ENCODE measurements at places on chromosomes 3 and 15.

GRCh38 chr3:140823106-140823505 lies 118.5 kb upstream of the SLC25A36 start:
- DNase-seq, result no peak

- DNase-seq, result no peak
These were observed 10.8 kb downstream of the MBNL1 start for GRCh38 chr3:152279479-152279878.

DNA sequence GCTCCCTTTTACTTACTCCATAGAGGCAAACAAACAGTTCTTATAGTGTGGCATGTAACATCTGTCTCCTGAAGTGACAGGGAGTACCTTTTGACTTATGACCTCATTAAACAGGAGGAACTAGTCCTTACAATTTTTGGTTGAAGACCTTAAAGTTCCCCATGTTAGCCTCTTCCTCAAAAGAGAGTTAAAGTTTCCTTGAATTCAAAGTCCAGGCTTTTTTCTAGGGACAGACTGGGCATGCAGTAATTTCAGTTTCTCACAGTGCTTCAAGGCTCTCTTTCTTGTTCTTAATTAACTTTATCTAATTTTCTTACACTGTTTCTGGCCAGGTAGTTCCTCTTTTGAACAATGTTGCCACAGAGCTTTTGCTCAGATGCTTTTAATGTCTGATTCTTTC lies 12.1 kb downstream of the GOLM2 start:
- DNase-seq, result no peak

DNA sequence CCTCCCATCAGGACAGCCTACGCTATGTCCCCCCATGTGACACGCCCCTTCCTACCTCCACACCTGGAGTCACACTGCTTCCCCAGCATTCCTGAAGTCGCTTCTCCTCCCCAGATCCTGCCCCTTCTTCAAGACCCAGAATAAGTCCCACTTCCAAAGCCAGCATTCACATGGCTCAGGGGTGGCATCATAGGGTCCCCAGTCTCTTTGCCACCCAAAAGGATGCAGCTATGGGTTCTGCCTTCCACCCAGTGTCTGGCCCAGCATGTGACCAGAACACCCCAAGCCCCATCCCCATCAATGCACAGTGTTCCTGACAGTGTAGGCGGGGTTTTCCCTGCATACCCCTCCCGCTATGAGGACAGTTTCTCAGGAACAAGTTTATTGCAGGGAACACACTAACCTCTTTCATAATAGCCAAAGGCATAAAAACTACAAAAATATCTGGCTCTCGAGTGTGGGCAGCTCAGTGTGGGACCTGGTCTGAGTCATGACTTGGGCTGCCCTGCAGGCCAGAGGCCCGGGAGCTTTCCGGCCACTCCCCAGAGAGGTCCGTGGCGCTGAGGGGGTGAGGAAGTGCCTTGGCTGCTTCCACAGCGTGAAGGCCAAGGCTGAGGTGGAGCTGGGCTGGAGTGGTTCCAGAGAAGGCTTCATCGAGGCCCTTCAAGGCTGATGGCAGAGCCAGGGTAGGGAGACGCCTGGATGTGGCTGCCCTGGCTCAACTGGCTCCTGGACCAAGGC lies 5.8 kb downstream of the ISLR start:
- DNase-seq, result no peak

- DNase-seq, result no peak
These were observed 47.1 kb downstream of the CMTM7 start for GRCh38 chr3:32438596-32439344.

GRCh38 chr3:24854748-24855147 lies 360.1 kb upstream of the THRB start:
- peak; percentile 89 for DNase-seq

DNA sequence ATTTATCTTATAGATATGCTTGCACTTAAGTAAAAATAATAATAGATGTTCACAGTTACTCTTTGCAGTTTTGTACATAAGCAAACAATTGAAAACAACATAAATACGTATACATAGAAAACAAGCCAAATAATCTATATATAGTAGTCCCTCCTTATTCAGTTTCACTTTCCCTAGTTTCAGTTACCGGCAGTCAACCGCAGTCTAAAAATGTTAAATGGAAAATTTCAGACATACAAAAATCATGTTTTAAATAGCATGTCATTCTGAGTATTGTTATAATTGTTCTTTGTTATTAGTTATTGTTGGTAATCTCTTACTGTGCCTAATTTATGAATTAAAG lies 262.0 kb downstream of the CGGBP1 start:
- DNase-seq, result no peak

GRCh38 chr3:194804796-194805195 lies 119.1 kb downstream of the FAM43A start:
- no peak for DNase-seq

GRCh38 chr3:186678604-186679003 lies 12.8 kb downstream of the HRG start:
- DNase-seq, result no peak

GRCh38 chr3:107664614-107665013 lies 141.9 kb downstream of the BBX start:
- no peak for DNase-seq

GRCh38 chr3:171311784-171312183 lies 148.4 kb downstream of the TNIK start:
- no peak for DNase-seq

DNA sequence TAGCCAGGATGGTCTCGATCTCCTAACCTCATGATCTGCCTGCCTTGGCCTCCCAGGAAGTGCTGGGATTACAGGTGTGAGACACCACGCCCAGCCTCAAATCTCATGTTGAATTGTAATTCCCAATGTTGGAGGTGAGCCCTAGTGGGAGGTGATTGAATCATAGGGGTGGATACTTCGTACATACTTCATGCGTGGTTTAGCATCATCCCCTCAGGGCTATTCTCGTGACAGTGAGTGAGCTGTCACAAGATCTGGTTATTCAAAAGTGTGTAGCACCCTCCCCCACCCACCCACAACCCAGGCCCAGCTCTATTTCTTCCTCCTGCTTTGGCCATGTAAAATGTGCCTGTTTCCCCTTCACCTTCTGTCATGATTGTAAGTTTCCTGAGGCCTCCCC lies 236.9 kb upstream of the IL12A start:
- no peak for DNase-seq

DNA sequence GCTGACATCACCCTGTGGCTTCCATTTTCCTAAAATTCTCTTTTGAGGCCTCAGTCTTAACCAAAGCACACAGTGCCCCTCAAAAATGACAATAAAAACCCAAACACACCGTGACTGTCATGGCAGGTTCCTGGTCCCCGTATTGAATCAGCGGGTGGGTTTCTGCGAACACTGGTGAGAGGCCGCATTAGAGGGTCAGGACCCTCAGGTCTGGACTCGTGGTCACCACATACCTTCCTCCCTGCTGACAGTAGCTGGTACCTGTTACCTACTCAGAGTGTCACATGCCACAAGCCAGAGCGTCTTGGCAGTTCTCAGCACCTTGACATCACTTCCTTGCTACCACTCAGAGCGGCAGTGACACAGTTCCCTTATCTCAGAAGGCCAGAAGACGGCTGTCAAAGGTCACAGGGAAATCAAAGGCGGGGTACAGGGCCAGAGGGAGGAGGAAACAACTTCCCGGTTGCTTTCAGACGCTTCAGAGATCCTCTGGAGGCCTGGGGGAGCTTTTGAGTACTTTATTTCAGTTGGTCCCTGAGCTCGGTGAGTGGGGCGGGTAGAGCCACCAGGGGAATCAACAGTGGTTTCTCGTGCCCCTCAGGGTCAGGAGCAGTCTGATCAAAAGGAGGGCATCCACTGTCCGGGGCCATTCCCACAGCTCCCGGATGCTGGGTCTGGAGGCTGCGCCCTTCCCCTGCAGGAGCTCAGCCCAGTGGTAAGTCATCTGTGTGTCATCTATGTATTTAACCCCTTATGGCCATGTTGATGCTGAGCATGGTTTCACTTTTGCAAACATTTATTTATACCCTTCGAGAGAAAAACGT lies at the start of the genes CCR5AS and CCRL2:
Gene CCR5AS (minus strand): TSS at position 279 of the 824 bp plus-strand sequence.
Gene CCRL2 (plus strand): TSS at position 472 of the 824 bp plus-strand sequence. CDS start 821 bp downstream, outside the sequence.
- DNase-seq, result no peak

- peak; percentile 50 for DNase-seq
These were observed 1.7 kb upstream of the HES1 start for GRCh38 chr3:194134231-194134756.

DNA sequence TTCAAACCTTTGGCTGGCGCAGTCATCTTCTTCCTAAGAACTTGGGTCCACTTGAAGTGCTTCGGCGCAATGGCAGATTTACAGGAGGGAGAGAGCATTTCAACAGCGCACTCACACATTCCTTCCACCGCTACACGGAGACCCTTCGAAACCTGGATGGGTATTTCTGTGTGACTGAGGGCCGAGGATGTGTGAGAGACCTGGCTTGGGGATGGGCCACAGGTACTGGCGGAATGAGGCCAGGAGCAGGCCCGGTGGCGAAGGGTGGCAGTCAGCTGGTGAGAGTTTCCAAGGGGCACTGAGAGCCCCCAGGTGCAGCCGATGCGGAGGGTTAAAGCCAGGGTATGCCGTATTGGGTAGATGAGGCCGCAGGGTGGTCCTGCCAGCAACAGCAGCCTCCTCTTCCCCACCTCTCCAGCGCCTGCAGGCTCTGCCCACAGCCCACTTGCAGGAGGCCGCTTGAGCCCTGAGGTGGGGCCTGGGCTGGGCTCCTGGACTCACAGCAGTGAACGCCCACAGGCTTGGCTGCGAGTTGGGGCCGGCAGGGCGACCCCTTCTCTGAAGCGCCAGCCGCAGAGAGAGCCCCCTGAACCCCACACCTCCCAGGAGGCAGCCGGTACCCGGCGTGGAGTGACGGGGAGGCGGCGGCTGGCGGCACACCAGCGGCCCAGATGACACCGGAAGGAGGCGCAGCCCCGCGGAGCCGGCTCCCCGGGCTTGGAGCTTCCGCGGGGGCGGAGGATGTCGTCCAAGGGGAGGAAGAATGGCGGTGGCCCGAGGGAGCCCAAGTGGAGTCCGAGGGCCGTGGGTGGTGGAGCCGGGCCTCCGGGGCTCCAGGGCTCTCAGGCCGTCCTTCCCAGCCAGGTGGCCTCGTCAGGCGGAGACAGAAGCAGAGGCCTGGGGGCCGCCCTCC lies 166.5 kb downstream of the NSMCE3 start:
- DNase-seq, result no peak

- DNase-seq, result no peak
These were observed 9.3 kb downstream of the B2M start for GRCh38 chr15:44720460-44721176.

DNA sequence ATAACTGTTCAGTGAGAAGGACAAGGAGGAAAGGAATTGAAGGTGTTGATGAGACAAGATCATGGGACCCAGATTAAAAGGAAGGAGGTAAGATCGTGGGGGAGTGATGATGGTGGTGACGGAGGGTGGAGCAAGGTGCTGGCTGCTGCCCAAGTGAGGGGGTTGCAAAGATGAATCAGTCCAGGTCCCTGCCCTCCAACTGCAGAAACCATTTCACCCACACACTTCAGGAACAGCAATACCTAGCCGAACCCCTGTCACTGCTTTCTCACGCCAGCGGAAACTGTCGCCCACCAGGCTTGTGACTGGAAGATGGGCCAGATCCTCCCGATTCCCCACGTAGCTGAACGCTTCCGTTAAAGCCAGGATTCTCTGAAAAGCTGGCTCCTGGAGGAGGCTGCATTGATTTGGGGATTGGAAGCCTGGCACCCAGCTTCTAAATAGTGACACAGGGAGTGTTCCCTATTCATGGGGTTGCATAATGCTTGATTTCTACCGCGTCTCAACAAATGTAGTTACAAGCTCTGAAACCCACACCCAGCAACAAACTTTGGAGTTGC lies 3.2 kb upstream of the LSG1 start:
- no peak for DNase-seq

- DNase-seq, result no peak
These were observed 123.1 kb upstream of the BHLHE40 start for GRCh38 chr3:4856136-4856535.

- DNase-seq, result no peak
These were observed 4.2 kb upstream of the CPLX3 start for GRCh38 chr15:74822233-74822632.

GRCh38 chr3:87247430-87247773 lies 20.3 kb downstream of the CHMP2B start:
- DNase-seq, result no peak

- DNase-seq, result no peak
These were observed 2.7 kb downstream of the CDV3 start for GRCh38 chr3:133576169-133576568.

DNA sequence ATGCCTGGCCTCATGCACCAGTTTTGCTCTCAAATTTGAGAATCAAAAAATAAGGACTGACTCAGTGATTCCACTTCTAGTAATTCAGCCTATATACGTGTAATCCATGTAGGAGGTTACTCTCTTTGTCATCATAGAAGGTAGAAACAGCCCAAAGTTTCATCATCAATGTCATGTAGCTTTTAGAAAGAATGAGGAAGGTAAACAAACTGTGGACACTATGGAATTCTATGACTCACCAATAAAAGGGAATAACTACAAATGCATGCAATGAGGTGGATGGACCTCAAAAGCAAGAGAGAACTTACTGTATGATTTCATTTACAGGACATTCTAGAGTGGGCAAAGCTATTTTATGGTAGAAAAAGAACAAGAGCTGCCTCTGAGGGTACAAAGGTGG lies 93.2 kb upstream of the LRIG1 start:
- DNase-seq, result no peak

GRCh38 chr3:10189557-10190354 lies 25.0 kb downstream of the IRAK2 start:
- peak; percentile 22 for DNase-seq

GRCh38 chr3:172711454-172711795 lies 558 bp upstream of the NCEH1 start:
- DNase-seq, result no peak

GRCh38 chr3:172181932-172182586 lies 142.7 kb downstream of the FNDC3B start:
- no peak for DNase-seq

DNA sequence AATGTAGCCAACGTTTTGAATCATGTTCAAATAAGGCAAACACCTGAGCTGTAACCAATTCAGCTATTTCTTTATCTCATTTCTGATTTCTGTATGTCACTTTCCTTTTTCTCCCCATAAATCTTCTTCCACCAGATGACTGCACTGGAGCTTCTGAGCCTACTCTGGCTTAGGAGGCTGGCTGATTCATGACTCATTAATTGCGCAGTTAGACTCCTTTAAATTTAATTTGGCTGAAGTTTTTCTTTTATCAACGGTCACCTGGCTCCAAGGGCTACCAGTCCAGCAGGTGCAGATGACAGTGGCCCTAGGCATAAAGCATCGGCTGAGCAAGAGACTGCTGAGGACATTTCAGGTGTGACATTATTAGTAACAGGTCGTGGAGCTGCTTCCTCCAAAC lies 39.6 kb upstream of the ITGA11 start:
- DNase-seq, result no peak

DNA sequence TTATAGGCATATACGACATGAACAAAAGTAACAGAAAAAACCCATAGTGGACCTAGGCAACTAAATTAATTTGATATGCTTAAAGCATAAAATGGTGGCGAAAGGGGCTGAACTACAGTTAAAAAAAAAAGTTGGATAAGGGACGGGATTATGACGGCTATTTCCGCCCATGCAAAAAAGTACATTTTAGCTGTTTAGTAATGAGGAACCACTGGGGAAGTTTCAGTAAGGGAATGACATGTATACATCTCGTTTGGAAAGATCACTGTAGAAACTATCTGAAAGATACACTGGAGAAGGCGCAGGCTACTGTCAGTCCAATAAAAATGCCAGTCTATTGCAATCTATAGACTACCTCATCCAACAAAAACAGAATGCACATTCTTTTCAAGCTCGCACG lies 65.6 kb downstream of the ZNF148 start:
- DNase-seq, result no peak

GRCh38 chr3:212432-212831 lies 15.9 kb downstream of the CHL1 start:
- DNase-seq, result no peak

All from NCI-H2171 treated with DMSO at 0.1 percent for 48 hours (cell line).